ENCODE measurements at places on chromosomes 13 and 19.

DNA sequence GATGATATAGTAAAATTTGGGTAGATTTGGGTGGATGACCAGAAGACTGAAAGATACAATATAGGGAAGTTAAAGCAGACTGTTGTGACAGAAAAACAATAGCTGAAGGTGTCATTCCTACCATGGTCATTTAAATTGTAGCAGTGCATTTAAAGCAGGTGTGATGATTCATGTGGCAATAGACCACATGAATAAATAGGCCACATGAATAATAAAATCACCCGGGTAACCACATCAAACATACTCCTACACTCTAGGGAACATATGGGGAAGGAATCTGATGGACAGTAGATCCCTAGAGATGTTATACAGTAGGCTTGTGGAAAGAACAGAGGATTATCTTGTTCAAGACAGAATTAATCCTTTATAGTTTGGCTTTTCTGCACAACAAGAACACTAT, 392.6 kb downstream of the SLITRK5 start:
- DNase-seq, result no peak

GRCh38 chr19:41319500-41320184, 9.7 kb downstream of the CCDC97 start:
- DNase-seq, result no peak

- no peak for DNase-seq
Measured at GRCh38 chr13:39788102-39788501, 132.6 kb downstream of the COG6 start.

- DNase-seq, result no peak
Measured at GRCh38 chr13:111512707-111513106, 192.3 kb downstream of the TEX29 start.

DNA sequence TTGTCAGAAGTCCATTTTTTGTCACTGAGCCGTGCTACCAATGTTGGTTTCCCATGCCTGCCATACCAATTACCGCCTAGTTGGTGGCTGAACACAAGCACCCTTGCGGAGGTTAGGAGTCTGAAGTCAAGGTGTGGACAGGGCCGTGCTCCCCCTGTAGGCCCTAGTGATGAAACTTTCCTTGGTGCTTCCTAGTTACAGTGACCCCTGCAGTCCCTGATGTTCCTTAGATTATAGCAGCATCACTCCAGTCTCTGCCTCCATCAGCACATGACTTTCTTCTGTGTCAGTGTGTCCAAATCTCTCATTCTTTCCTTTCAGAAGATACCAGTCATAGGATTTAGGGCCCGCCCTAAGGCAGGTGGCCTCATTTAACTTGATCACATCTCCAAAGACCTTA, 99.0 kb downstream of the MYO16 start:
- no peak for DNase-seq

All from hindlimb muscle (tissue), 1 donor.